Activated effector memory CD4-positive, alpha-beta T cell treated with Interleukin-2 at 50 U/mL for 16 hours (primary cell): ENCODE measurements at places on chromosomes 2 and 18.
A peak's percentile ranks its signal among the peaks of the same experiment; 100 is the strongest.

GRCh38 chr2:62216113-62216512 lies 20.2 kb downstream of the B3GNT2 start:
- no peak for DNase-seq

DNA sequence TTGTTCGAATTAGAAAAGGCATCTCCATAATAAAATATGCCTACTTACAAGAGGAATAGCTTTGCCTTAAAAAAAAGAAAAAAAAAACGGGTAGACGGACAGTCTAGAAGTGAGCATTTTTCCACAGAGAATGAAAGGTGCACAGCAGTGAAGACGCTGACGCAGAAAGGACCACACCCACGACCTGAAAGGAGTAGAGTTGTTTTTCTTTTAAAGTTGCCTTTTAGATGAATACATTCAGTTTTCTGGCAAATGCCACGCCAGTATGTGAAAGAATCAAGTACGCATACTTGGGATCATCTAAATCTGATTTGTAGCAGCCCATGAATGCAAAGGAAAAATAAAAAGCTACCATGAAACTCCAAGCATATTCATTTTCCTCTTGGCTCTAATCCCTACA lies 809.2 kb upstream of the SOX11 start:
- no peak for DNase-seq

DNA sequence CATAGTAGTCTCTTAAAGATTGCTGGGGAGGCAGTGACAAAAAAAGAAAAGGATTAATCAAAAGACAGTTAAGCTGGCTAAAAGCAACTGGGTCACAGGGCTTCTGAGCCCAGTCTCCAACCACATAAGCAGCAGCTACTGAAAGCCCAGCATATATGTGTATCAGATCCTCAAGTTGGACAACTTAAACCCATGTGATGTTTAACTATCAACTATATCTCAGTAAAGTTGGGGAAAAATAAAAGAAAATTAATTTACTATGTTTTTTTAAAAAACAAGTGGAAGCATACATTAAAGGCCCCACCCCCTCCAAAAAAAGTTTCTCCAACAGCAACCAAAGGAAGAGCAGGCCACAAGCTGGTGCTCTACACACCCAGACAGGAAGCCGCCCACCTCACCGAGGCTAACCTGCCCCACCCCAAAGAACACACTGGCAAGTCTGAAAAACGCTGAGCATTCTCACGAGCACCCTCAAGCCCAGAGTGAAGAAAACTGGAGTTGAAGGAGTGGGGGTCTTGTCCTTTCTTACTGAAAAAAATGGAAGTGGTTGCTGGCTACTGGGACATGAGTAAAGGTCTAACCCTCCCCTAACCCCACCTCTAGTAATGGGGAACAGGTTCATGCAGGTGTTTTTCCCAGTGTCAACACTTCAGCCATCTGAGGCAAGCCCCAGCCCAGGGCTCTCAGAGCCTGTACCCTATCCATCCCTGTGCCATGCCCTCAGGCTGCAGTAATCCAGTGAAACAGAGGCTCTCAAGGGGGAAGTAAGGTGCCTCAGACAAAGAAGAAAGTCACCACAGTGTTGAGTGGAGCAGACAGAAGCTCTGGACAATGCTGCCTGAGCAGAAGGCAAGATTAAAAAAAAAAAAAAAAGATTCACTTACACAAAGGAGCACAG lies 106.3 kb downstream of the GYPC start:
- peak; percentile 56 for DNase-seq

GRCh38 chr2:25981596-25982272 lies 563 bp downstream of the KIF3C start:
- no peak for DNase-seq

- DNase-seq: no peak
Measured at GRCh38 chr2:172985139-172985892, 90.3 kb upstream of the MAP3K20 start.

DNA sequence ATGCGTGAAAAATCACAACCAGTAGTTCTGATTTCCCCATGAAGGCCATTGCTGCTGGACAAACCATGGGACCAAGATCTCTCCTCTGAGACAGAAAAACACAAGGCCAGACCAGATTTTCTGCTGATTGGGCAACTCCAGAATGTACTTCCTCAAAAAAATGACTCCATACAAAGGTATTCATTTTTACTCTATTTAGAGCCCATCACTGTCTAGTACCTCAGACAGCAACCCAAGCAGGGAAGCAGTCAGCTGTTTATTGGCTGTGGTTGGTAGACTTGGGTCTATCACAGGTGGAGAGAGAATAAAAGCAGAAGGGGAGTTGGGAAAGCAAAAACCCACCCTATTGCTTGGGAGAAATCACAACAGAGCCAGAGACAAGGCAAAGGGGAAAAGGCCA lies 219.9 kb downstream of the PIK3C3 start:
- no peak for DNase-seq

DNA sequence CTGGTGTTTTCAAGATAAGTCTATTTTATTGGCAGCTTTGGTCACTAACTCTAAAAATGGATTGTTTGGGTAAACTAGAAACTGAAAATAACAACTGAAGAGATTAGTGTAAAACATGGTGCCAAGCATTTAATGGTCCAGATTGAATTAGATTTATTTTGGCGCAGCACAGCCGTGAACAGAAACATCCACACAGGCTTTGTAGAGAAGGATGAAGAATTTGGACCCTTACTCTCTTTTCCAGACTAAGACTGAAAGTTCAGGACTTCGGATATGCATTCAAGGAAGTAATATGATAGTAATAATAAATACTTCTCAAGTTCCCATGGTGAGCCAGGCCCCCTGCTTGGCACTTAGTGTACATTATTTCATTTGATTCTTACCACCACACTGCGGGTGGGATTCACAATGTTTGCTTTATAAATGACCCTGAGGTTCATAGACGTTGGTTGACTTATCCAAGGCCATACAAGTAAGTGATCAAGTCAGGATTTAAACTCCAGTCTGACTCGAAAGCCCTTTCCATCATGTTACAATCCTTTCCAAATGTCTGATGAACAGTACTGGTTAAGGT lies 54.2 kb upstream of the ITGB6 start:
- no peak for DNase-seq

DNA sequence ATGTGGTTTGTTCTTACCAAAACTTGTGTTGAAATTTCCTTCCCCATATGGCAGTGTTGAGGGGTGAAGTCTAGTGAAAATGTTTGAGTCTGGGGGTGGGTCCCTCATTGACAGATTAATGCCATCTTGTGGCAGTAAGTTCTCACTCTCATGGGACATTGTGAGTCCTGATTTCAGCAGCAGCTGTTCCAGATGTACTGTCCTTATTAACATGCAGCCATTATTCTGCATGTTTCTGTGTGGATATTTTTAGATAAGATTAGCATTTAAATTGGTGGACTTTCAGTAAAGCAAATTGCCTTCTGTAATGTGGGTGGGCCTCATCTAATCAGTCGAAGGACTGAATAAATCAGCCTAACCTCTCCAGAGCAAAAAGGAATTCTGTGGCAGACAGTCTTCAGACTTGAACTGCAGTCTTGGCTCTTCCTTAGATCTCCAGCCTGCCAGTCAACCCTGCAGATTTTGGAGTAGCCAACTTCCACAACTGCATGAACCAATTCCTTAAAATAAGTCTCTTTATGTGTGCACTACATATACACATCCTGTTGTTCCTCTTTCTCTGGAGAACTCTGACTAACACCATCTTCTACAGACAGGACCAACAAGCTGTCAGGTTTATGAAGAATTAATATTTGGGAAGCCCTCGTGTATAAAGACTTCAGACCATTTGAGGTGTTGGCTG lies 138.7 kb upstream of the ZNF516 start:
- DNase-seq: no peak

DNA sequence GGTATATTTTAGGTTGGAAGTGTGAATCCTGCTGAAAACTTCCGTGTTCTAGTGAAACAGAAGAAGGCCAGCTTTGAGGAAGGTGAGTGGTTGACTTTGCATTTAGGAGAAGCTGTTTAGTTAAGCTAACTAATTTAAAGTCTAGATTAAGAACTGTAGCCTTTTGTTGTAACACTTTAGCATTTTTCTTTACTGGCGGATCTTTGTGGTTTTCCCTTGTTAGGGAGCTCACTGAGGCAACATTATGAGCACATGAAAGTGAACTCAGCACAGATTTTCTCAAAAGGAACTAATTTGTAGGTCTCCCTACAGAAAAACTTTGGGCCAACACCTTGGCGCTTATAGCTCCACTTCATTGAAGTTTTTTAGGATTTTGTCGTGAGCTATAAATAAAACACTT lies 52.8 kb downstream of the XRCC5 start:
- no peak for DNase-seq

- DNase-seq: no peak
Measured at GRCh38 chr2:240131941-240132650, 4.0 kb downstream of the COPS9 start.

DNA sequence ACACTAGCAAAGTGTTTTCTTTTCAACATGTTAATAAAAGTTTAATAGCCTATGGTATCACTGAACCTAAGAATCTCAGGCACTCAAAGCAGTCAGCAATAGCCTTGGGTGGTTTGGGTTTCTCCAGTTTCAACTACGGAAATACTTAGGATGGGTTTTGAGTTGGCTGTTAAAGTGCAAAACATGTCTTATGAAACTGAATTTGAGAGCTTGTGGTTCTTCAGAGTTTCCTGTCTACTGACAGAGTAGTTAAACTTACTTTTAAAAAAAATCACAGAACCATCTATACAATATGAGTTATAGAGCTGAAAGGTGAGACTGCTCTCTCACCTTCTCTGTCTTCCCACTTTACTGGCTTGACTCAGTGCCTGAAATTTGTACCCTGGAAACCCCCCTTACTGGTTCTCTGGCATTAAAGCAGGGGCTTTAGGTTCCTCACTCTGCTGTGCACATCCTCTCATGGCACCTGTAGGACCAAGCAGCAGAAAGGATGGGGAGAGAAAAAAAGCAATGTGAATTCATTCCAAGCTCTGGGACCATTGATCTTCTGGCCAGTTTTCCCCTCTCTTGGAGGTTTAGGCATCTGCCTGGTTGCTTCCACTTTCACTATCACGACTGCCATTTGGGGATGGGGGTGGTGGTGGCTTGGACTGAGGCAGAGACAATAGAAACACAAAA lies 18.1 kb downstream of the CCDC141 start:
- no peak for DNase-seq

GRCh38 chr18:986051-986450 lies 81.4 kb downstream of the ADCYAP1 start:
- DNase-seq: no peak

DNA sequence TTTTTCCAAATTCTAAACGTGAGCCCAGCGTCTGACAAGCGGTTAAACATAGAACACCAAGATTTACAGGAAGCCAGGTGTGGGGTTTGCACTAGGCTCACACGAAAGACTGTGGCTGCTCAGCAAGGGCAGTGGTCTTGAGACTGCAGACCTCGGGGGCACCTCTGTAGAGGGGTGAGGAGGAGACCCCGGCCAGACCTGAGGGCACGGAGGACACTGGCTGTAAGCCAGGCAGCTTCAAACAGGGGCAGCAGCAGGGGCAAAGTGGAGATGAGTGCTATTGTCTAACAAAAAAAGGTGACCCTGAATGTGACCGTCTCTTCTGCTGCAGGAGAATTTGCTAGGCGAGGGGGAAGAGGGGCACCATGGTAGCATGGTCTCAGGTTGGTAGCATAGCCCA lies 140.3 kb downstream of the CYP26B1 start:
- DNase-seq: no peak

GRCh38 chr18:79469751-79470505 lies 74.2 kb downstream of the NFATC1 start:
- no peak for DNase-seq

DNA sequence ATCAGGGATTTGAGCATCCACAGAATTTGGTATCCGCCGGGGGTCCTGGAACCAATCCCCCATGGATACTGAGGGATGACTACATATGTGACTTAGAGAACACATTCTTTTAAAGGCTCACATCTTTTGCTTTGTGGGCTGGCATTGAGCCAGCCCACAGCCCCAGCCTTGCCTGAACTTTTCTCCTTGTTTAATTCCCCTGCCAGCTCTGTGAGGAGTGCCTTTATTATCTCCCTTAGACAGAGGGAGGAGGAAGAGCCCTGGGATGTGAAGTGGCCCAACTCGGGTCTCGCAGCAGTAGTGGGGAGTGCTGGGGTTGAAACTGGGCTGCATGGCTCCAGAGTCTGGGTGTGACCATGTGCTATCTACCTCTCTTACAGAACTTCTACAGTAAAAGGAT lies 7.6 kb downstream of the TTC39C start:
- DNase-seq: no peak

- no peak for DNase-seq
Measured at GRCh38 chr2:63699549-63699839, 110.7 kb downstream of the MDH1 start.

GRCh38 chr2:195532628-195533271 lies 124.3 kb upstream of the SLC39A10 start:
- no peak for DNase-seq

GRCh38 chr2:162607915-162608314 lies 230.7 kb downstream of the KCNH7 start:
- DNase-seq: no peak

- no peak for DNase-seq
Measured at GRCh38 chr2:152421521-152422370, 86.8 kb downstream of the FMNL2 start.

DNA sequence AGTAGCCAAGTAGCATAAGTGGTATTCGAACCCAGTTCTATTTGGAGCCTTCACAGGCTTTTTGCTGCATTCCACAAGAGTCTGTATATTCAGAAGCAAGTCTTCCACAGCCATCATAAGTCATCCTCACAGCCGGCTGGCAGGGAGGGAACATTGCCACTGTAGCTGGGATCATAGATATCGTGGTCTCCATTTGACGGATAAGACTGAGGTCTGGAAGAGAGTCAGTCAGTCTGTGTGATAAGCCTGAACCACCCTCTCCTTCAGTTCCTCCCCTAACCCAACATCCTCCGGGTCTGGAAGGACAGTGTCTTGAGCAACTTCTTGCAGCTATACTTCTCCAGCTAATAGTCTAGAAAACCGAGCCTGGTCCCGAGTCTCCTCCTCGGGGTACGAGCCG lies 17.0 kb upstream of the C1QL2 start:
- DNase-seq: no peak

- DNase-seq: peak; percentile 26
Measured at GRCh38 chr18:12657684-12658425, at the start of gene SPIRE1. Gene SPIRE1 (minus strand): TSS chr18:12658107. CDS start chr18:12657866, 241 bp downstream.

DNA sequence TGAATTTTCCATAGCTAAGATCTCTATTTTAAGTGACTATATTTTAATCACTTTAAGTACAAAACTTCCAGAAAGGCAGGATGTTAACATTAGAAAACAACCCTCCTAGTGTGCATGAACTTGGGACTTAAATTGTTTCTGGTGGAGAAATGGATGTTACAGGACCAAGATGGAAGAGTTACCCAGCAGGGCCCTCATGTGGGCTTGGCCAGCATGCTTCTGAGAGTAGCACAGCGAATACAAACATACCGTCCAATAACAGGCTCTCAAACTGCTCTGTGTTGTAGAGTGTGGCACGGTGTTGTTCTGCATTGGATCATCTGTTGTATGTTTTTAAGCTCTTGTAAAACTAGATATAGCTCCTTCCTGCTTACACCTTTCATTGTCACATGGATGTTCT lies 346.1 kb upstream of the SMIM21 start:
- no peak for DNase-seq

- DNase-seq: no peak
Measured at GRCh38 chr2:119433636-119434327, 2.1 kb downstream of the TMEM37 start.

DNA sequence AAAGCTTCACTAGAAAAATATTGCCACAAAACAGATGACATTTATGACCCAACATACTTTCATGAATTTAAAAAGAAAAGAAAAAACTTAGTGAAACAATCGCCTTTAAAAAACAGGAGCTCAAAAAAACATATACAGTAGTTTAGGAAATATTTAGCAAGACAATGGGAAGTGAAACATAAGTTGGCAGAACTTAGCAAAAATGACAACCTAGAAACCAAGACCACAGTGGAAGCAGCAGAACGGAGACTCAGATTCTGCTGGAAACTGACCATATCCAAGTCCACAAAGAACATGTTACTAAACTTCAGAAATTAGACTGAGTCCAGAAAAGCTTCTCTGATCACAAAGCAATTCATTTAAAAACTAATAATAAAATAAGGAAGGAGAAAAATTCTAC lies 41.8 kb upstream of the CTAGE1 start:
- DNase-seq: no peak
